ENCODE measurements at places on chromosomes 3 and 15.
A peak's percentile ranks its signal among the peaks of the same experiment; 100 is the strongest.

DNA sequence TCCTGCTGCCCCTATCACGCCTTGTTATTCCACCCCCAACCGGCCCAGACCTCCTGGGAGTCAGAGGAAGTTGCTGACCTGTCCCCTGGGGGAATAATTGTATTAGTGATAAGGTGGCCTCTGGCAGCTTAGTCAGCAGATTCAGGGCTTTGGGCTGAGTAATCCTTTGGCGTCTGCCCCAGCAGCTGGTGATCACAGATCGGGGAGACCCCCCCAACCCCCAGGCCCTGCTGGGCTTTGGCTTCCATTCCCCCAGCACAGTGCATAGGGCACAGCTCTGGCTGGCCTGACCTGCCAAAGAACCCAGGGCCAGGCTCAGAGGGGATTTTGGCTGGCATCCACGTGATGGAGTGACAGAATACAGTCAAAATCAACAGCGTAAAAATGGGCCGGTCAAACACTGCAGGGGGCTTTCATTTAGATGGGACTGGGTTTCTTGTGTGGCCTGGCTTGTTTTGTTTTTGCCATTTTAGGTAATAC is 3.9 kb upstream of the NR2E3 start:
- DNase-seq = no peak

DNA sequence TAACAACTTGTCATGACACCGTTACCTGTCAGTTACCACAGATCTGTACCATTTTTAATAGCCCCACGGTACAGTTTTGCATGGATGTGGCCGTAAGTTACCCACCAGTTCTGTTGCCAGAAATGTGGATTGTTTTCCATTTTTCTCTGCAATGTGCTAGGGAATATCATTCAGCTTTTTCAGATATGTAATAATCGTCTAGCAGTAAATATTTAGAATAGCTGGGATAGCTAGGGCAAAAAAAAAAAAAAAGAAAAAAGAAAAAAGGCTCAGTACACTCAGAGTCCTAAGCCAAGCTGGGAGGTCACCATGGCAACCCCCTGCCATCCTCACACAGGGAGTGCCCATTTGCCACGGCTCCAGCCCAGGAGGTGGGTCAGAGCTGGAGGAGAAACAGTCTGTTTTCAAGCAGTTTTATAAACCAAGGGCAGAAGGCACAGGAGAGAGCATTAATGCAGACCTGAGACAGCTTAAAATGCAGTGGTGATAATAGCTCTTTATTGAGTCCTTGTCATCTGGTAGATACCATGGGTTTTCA is 25.2 kb downstream of the PAQR5 start:
- DNase-seq = no peak

DNA sequence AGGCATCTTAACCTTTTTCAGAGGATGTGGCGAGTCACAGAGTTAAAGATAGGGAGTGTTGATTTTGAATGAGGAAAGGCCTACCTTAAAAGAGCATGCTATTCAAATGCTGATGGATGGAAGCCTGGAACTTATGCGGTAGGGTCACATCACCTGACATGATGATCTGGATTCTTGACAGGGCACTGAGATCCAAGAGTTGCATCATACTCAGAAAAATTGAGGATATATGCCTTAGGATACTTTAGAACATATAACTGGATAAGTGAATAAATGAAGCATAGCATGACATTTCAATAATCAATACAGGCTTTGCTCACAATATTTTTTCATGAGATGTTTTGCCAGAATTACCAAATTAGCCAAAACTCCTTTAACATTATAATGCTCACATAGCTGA is 20.1 kb upstream of the SECISBP2L start:
- no peak for DNase-seq

DNA sequence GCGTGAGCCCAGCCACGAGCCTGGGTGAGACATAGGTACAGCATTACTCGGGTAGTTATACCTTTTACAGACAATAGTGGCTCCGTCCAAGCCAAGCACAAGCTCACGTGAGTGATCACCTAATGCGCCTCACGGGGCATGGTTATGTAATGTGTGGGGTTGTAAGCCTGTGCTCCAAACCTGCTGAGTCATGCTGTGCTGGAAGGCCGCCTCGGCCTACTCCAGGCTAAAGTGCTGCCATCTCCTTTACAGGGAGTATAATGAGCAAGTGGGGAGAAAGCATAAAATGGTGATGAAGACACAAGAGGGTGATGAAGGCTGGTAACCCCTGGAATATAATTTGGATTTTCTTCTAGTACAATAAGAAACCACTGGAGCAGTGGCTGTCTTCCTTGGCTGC is 175.8 kb upstream of the STT3B start:
- peak; percentile 93 for DNase-seq

DNA sequence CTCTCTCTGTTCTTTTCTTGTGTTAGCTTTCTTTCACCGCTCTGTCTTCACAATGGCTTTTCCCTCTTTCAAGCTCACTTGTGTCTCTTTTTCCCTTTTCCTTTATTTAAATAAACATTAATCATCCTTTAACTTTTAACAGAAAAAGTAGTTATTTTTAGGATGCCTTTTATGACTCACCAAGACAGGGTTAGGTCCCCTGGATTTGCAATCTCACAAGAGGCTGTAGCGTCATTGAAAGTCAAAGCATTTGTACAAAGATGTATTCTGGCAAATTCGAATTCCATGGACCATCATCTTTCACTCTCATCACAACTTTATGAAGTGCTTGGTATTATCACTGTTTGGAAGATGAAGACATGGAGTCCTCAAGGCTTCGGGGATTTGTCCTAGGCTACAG is 34.8 kb upstream of the MCTP2 start:
- DNase-seq = no peak

GRCh38 chr15:88513195-88513594 is 33.3 kb downstream of the DET1 start:
- DNase-seq = peak; percentile 11

- DNase-seq = no peak
These were observed 9.7 kb upstream of the EIF1B start for GRCh38 chr3:40299721-40300335.

- no peak for DNase-seq
These were observed 86.1 kb upstream of the SERPINI2 start for GRCh38 chr3:167559924-167560323.

- DNase-seq = no peak
These were observed 42.2 kb upstream of the MRPS22 start for GRCh38 chr3:139301654-139302053.

- DNase-seq = no peak
These were observed 111.7 kb downstream of the EDEM1 start for GRCh38 chr3:5299161-5299560.

DNA sequence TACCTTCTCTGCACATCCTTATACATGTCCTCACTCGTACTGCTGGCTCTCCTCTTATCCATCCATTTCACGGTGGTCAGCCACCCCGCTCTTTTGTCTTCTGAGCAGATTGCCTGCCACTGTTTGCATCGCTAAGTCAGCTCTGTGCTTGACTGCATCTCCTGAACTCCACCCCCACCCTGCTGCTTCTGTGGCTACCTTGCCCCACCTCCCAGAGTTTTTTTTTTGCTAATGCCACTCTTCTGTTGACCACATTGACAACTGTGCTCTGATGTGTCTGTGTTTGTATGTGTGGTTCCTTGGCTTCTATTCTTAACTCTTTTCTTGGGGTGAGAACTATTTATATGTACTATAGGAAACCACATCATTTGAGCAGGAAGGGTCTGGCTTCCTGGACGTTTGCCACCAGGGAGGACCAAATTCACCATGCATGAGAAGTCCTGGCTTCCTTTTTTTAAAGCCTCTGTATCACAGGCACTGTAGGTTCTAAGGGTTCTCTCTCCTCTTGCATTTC is 12.8 kb upstream of the MTMR10 start:
- DNase-seq = no peak

DNA sequence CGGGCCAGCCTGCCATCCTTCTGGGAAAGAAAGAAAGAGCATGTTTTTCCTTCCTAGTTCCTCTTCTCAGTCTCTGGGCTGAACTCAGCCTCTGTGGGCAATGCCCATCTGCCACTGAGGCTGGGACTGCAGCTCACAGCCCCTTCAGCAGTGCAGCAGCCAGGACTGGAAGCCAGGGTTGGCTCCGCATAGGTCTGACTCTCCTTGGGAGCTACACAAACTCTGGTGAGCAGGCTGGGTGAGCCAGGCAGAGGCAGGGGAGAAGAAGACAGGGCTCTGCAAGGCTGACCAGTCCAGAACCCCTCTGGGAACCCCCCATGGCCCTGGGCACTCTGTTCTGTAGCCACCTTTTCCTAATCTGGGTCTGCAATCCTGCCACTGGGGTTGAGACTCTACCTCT is 3.6 kb downstream of the DISP2 start:
- DNase-seq = no peak

- no peak for DNase-seq
These were observed 5.0 kb upstream of the CAND2 start for GRCh38 chr3:12791430-12791829.

DNA sequence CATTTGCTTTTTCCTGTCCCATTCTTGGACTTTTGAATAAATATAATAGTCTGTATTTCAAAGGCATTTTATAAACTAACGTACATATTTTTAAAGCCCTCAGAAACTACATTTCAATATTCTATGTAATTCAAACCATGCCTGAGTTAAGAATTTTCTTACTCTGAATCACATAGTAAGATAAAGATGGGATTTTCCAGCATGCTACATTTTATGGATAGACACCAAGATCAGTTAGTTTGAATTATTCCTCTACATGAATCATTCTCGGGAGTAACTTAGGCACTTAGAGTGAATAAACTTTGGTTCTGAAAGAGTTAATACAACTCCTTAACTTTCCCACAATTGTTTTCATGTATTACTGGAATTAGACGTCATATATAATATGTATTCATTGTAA is 713.3 kb upstream of the CBLB start:
- DNase-seq = no peak

DNA sequence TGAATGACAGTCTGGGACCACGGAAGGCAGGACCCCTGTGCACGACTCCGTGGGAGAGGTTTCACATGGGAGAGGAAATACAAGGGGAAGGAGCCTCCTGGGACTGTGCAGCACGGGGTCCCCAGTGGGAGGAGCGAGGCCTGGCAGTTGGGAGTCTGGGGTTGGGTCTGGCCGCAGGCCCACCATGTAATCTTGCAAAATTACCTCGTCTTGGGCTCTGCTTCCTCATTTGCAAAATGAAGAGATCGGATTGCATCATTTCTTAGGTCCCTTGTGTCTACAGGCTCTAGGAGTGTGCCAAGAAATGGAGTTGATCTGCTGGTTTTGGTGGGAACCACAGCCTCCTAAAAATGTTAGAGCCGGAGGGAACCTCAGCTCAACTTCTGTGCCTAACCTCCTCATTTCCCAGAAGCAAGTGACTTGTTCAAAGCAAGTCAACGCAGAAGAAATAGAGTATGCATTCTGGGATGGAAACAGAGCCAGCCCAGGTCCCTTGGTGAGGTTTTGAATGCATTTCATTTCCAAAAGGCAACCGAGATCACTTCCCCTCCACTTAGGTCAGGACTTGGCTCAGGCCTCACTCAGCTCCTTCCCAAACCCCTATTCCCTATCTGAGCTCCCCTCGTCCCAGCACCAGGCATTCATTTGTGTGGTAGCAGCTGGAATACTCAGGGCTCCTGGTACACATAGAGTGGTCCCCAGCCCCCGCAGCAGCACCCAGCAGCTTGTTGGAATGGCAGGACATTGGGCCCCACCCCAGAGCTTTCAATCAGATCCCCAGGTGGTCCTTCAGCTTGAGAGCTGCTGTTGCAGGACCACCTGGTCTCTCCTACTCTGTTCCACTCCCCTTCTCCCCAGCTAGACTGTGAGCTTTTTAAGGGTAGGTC is 267.7 kb downstream of the XXYLT1 start:
- DNase-seq = no peak

- DNase-seq = no peak
These were observed 99.4 kb upstream of the LPP start for GRCh38 chr3:188054541-188054940.

- no peak for DNase-seq
These were observed 190.1 kb downstream of the IL5RA start for GRCh38 chr3:2920103-2920502.

DNA sequence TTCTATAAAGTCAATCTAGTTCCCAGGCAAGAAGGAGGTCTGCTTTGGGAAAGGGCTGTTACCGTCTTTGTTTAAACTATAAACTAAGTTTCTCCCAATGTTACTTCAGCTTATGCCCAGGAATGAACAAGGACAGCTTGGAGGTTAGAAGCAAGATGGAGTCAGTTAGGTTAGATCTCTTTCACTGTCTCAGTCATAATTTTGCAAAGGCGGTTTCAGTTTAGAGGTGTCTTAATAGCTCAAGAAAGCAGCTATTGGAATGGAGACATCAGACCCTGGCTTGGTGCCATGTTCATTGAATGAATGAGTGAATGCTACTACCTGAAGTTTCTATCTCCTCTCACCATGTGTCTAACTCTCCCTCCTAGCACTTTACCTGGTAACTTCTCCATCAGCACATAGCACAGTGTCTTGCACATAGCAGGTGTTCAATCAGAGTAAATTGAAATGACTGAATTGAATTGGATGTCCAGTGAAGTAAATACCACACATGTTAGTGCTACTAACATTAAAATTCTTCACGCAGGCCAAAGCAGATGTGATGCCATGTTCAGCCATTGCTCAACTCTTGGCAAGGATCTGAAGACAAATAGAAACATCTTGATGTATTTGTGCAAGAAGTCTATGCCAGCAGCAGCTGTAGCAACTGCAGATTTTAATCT is 28.2 kb downstream of the CLEC3B start:
- no peak for DNase-seq

DNA sequence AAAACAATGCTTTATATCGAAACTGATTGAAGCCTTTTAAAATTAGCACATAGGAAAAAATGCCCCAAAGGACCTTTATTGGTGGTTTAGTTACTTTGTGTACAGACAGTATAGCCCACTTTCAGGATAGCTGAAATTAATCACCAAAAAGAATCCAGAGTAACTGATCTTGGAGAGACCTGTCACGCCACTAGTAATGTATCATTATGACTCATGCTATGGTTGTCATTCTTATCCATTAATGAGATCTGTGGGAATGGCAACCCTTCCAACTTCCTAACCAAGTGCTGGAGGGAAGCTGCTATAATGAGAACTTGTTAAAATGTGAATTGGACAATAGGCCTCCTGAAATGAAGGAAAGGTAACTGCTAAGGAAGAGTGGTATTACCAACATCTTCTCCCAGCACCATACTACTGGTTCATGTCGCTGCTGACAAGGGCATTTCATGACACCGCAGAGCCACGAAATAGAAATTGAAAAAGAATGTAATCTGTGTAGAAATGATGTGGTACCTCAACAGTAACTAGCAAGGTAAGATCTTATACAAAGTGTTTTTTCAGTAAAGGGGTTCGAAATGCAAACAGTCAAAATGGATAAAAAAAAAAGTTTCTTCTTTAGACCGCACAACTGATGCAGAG is 7.1 kb upstream of the EMC4 start:
- DNase-seq = no peak

DNA sequence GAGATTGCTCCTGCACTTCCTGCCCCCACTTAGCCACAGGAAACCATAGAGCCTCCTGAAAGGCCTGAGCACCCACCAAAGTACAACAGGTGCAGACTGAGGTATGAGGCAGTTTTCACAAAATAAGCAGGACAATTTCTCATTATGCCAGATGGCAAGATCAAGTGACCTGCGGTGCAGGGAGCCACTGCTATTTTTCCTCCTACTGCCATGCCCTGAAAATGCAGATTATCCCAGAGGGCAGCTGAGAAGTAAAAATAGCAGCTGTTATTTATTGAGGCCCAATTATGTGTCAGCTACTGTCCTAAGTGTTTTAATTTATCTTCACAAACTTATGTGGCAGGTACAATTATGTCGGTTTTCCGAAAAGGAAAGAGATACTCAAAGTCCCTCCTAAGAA is 209.5 kb upstream of the ST8SIA2 start:
- no peak for DNase-seq

- DNase-seq = no peak
These were observed 42.3 kb downstream of the MAP3K13 start for GRCh38 chr3:185405243-185405642.

Measured in trophoblast cell (in vitro differentiated cells and primary cell).